ENCODE measurements at places on chromosomes 6 and 20.
A peak's percentile ranks its signal among the peaks of the same experiment; 100 is the strongest.

DNA sequence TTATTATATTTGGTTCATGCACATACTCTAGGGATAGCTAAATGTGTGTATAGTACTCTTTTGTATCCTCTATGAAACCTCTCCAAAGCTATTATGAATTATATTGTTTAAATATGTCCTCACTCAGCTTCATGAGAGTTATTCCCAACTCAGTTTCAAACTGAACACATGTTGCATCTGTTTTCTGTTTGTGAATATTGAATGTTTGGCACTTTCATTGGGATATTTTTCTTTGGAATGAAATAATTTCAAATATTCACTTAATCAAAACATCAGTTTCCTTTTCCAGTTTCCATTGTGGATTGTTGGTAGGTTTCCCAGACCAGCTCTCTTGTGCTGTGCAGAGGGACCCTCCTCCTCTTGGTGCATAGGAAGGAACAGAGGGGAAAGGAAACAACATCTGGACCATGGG, 46.6 kb downstream of the HDAC2 start:
- DNase-seq, result no peak

GRCh38 chr6:116175344-116175743, 49.4 kb upstream of the COL10A1 start:
- no peak for DNase-seq

- peak; percentile 29 for DNase-seq
These were observed at the start of gene RIMS1 for GRCh38 chr6:71886184-71887005. RIMS1 (plus strand) TSS chr6:71886550; CDS start chr6:71887024, 474 bp downstream.

- DNase-seq, result no peak
These were observed 107.3 kb downstream of the GMPR start for GRCh38 chr6:16345449-16346330.

DNA sequence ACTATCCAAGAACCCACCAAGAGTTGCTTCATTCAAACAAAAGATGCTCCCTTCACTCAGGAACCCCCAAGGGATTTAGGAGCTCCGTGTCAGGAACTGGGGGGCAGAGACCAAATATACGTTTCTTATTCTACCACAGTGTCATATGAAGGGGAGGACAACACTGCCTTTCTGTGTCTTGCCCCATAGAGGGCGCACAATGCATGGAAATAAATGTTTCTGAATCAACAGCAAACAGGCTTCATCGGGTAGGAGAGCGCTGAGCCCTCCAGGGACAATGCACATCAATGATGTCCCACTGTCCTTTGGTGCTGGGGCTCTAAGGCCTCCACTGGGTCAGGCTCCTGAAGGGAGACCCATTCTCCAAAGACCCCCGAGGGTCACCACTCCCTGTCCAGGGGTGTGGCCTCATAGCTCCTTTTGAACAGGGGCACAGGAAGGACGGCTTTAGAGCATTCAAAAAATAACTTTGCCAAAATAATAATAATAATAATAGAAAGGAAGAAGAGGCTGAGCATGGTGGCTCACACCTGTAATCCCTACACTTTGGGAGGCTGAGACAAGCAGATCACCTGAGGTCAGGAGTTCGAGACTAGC, 31.1 kb downstream of the PLG start:
- DNase-seq, result no peak

DNA sequence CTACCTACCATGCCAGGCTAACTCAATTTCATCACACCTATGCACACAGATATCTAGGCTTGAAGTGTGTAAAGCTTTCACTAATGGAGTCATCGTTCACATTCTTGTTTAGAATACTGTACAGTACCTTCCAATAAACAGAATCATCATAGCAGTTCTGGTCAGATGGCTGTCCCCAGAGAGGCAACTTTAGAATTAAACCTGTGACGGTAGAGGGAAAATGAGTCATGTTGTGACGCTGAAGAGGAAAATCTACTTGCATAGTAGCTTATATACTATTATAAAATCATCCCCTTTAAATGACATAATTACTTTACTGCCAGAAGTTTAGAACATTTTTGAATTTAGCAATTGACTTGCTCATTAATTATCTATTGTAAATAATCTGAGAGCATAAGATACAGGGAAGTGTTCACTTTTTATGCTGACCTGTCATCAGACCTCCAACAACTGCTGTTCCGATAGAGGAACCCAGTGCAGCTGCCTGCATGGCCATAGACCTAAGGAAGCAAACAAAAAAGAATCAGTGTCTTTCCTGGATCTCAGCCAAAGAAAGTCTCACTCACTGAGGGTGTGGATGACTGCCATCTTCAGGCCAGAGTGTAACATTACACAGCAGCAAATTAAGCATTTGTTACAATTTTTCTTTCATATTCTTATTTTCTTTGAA, 29.8 kb downstream of the RHAG start:
- no peak for DNase-seq

DNA sequence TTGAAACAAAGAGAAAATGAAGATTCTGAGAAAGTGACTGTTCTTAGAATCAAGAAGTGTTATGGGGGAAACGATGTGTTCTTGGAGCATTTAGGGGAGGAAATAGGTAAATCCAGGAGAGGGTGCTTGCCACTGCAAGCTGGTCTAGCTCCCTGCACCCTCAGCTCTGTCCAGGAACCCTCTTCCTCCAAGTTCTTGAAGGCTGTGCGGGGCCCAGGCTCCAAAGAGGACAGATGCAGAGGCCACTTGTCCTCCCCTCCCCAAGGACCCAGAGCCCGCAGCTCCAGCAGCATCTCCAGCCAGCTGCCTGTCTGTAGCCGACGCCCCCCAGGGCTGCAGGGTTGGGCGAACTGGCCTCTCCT, 87.9 kb downstream of the CDC5L start:
- no peak for DNase-seq

DNA sequence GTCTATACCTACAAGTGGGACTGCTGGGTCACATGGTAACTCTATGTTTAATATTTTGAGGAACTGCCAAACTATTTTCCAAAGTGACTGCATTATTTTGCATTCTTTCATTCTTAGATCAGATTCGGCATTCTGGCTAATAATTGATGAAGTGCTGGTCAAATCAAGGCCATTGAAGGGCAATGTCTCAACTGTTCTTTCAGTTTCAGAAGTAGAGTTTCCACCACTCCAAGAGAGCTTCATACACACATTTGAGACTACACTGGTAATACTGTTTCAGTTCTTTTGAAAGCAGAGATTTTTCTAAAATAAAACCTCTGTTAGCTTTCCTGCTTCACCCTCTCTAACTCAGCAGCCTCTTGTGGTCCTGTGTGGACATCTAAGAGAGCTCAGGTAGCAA, 154.5 kb downstream of the CFAP61 start:
- no peak for DNase-seq
